ENCODE measurements at places on chromosomes 11 and 22.

DNA sequence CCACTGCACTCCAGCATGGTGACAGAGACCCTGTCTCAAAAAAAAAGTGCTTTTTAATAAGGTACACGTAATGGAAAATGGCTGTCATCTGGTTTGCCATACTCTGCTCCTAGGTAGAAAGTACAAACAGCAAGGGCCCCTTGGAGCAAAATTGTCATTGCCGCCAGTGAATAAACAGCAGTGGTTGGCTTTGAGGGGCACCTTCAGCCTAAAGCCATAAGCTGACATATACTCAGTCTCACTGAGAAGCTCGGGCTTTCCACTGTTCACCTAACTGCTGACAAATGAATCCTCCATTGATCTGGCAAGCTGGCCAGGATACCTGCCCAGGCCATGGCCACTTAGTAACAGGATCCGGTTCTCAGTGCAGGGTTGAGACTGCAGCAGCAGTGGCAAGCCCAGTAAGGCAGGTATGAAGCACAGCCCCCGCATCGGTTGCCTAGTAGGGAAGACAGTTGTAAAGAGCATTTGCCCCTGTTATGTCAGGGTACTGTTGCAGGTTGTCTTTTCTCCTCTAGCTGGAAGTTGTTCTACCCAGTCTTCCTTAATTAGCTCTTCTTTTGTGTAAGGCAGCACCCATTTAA is 38.8 kb downstream of the MARK2 start:
- DNase-seq: no peak

- no peak for DNase-seq
Measured at GRCh38 chr22:43723816-43724215, 88.3 kb downstream of the EFCAB6 start.

DNA sequence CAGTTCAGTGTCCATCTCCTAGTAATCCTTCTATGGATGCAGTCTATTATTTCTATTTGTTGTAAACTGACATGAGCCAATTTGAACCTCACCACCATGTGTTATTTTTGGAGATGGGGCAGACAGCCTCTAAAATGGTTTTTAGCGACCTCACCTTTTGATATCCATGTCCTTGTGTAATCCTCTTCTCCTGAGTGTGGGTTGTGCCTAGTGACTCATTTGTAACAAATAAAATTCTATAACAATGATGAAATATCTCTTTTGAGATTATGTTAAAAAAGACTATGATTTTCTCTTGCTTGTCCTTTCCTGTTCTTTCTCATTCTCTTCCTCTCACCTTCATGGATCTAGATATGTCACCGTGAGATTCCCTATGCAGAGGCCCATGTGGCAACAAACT is 554.6 kb upstream of the ANO3 start:
- no peak for DNase-seq

GRCh38 chr11:125446279-125446678 is 49.8 kb downstream of the FEZ1 start:
- DNase-seq: no peak

- DNase-seq: no peak
Measured at GRCh38 chr11:18844753-18845367, 53.3 kb upstream of the PTPN5 start.

DNA sequence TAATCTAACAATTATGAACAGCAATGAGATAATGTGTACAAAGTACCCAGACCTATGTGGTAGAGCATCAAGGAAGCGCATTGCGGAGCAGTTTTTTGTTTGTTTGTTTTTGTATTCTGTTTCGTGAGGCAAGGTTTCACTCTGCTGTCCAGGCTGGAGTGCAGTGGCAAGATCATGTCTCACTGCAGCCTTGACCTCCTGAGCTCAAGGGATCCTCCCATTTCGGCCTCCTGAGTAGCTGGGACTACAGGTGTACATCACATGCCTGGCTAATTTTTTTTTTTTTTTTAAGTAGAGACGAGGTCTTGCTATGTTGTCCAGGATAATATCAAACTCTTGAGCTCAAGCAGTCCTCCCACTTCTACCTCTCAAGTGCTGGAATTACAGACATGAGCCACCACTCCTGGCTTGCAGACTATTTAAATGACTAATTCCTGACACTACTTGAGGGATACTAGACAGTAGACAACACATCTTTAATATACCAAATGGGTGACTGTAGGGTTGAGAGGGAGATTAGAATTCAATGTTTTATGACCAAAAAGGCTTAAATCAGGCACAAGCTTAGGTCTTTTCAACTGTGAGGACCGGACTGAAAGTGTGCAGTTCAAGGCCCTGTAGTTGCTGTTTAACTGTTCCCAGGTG is 12.7 kb downstream of the OR51B4 start:
- DNase-seq: no peak

DNA sequence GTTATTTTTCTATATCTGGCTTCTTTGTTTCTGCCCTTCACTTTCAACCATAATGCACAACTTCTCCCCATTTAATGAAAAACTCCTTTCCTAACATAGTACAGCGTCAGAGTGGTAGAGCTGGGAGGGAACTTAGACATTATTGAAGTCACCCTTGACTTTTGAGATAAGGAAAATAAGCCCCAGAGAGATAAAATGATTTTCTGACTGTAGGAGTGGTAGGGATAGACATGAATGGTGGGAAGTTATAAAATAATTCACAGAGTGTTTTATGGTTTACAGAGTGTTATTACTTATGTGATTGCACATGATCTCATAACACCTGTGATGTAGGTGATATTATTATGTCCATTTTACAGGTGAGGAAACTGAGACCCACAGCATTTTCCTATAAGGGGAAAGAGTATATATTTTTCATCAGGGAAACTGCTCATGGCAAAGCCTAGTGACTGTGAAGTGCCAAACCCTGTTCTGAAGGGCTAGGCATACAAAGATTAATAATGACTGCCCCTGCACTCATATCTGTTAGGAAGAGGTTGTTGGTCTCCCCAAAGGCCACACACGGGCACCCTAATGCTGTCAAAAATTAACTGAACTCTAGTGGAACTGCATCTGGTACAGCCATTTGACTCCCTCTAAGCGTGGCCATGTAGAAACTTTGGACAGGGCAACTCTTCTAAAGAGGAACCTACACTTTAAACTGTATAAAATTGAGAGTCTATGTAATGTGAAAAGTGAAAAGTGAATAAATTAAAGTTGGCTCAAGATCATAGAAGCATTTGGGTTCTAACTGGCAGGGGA is 61.1 kb upstream of the PICALM start:
- DNase-seq: no peak

DNA sequence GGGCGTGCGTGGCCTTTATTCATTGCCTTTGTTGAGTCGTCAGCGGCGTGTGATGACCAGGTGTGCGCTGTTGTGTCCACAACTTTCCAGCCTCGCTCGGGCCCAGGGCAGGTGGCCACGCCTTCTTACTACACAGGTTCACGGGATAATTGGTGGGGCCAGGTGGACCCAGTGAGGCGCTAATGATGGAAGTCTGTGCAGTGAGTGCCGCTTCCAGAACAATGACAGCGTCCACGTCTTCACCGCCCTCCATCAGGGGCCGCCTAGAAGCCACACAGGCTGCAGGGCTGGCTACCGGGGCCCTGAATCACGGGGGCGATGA is 1197.3 kb downstream of the BRD1 start:
- no peak for DNase-seq

DNA sequence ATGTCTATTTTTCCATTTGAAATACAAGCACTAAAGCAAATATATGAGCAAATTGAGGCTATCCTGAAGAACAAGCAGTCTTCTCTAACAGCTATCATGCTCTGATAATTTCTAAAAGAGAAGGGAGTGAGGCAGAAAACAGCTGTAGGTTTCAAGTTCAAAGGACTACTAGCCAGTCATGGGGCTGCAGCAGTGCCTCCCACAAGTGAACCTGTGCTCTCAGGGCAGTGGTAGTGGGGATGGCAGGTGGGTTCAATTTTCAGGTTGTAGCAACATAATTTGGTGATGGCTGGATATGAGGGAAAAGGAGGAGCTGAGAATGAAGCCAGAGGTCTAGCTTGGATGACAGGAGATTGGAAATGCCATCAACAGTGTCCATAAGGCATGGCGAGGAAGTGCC is 93.5 kb upstream of the ARHGAP20 start:
- DNase-seq: no peak

DNA sequence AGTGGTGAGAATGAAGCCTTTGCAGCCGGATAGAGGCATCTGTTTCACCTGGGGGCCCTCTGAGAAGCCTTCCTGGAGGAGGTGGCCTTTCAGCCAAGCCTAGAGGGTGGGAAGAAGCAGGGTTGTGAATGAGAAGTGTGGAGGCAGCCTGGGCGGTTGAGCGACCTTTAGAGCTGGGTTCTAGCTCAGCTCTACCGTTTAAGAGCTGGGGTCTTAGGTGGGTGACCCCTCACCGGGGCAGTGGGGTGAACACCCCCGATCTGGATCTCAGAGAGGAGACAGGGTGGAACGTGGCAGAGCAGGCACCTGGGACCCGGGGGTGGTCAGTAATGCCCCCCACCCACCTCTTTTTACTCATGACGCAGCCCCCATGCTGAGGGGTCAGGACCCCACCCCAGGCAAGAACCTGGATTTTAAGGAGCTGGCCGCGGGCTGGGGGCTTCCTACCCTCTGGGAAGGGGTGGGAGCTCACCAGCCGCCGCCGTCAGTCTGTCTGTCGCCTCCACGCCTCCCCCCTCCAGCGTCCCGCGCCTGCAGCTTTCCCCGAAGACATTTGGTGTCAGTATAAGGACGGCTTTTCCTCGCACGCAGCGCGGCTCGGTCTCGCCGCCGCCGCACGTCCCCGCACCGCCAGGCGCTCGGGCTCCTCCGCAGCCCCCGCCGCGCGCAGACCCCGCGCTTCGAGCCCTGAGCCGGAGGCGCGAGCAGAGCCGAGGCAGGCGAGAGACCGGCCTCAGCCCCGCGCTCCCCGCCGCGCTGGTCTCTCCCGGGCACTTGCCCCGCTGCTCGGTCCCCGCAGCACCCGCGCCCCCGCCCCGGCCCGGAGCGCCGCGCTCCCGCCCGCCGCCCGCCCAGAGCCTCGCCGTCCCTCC is 13.3 kb upstream of the CACNA1I start:
- peak; percentile 92 for DNase-seq

- DNase-seq: no peak
Measured at GRCh38 chr11:6548641-6549040, 51.6 kb downstream of the DNHD1 start.

DNA sequence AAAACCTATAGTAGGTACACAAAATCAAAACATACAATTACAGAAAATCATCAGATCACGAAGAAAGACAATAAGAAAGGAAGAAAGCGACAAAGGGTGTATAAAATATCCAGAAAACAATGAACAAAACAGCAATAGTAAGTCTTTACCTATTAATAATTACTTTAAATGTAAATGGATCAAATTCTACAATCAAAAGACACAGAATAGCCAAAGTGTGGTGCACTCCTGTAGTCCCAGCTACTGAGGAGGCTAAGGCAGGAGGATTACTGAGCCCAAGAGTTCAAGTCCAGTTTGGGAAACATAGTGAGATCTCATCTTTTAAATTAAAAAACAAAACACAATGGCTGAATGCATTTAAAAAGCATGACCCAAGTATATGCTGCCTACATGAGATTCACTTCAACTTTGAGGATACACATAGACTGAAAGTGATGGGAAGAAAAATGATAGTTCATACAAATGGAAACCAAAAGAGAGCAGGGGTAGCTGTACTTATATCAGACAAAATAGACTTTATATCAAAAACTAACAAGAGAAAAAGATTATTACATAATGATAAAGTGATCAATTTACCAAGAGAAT is 40.6 kb downstream of the ASCL2 start:
- no peak for DNase-seq

- no peak for DNase-seq
Measured at GRCh38 chr11:20017320-20017719, 143.0 kb downstream of the DBX1 start.

- DNase-seq: no peak
Measured at GRCh38 chr11:19889531-19889930, 176.9 kb downstream of the NAV2 start.

DNA sequence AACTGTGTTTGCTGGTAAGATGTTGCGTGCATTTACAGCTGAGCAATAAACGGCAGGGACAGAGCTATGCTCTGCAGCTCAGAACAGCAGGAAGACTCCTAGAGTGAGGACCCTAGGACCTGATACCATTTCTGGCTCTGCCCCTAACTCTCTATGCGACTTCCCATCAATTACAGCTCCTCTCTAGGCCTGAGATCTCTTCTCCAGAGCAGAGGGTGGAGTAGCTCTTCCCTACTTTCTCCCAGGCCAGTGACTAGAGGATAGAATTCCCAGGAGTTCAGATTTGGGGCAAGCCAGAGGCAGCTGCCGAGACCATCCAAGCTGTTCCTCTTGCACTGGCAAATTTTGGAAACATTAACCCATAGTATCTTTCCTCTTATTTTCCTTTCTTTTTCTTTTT is 12.8 kb upstream of the SCGB1A1 start:
- DNase-seq: peak; percentile 2

DNA sequence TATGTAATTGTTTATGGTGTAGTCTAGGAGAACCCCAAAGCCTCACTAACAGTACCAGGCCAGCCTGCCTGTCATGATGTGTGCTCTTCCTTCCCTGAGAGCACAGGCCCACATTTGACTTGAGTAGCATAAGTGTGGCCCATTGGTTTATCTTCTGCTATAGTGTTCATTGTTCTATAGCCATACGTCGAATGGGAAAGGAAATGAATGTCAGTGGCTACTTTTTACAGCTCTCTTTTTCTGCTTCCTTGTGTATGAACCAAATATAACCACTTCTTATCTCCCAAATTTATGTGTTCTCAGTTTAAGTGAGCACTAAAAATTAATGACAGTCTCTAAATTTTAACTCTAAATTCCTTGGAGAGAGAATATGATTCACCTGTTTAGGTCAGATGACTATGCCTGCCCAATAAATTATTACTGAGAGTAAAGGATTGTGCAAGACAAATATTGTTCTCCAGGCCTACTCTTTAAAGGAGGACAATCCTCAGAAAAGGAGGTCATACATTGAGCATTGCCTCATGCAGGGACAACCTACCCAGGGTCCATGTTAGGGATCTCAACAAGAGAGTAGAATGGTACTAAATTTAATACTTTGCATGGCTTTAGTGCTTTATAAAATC is 222.9 kb upstream of the ARHGAP20 start:
- no peak for DNase-seq

DNA sequence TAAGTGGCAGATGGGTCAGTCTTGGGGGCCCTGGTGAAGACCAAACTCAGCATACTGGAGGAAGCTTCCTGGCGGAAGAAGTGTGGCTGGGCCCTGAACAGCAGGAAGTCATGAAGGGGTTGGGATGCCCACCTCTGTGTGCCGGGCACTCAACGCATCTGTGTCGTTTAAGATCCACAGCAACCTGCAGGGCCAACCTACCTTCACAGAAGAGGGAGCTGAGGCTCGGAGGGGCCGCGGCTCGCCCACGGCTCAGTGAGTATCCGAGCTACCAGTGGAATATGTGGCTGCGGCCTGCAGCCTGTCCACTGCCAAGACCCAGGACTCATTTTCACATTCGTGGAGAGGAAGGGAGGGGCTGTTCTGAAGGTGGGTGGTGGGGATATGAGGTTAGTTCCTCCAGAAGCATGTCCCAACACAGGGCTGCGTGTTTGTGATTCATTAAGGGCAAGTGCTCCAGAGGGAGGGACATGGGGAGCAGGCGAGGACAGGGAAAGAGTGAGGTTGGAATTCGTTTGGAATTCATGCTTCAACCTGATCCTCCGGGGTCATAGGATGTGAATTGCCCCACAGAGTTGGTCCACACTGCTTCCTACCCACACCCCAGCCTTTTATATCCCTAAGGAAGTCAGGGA is 99.6 kb downstream of the MPPED1 start:
- no peak for DNase-seq
